ENCODE measurements at places on chromosomes 5 and 9.

DNA sequence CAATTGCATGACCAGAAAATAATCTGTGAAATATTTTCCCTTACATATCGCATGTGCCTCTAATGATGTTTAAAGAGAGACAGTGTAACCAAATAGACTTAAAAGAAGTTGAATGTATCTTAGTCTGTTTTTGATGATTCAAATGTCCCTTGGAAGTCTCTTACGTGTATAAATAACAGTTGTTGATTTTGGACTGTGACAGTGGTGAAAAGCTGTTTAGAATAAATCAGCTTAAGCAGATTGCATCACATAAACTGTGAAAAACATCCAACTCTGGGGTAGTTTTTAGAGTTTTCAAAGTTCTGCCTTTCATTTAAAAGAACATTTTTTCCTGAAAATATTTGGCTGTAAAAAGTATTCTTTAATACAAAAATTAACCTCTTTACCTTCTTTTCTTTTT lies 301.1 kb downstream of the PRR16 start:
- DNase-seq = no peak

GRCh38 chr9:93671020-93671338 lies 94.6 kb downstream of the PHF2 start:
- no peak for DNase-seq

DNA sequence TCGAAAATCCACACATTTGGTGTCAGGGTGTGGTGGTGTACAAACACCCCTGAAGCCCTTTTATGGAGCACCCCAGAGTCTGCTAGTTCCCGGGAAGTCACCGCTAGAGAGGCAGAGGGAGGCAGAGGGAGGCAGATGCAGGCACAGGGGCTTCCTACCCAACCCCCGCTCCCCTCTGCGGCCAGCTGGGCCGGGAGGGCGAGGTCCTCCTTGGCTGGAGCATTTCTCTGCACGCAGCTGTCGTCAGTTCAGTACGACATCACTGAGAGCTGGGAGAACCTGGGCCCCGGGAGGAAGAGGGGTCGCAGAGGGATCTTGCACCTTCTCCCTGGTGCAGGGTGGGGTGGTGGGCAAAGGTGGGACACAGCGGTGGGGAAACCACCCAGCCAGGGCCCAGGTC lies 15.8 kb upstream of the UBAC1 start:
- DNase-seq = no peak

DNA sequence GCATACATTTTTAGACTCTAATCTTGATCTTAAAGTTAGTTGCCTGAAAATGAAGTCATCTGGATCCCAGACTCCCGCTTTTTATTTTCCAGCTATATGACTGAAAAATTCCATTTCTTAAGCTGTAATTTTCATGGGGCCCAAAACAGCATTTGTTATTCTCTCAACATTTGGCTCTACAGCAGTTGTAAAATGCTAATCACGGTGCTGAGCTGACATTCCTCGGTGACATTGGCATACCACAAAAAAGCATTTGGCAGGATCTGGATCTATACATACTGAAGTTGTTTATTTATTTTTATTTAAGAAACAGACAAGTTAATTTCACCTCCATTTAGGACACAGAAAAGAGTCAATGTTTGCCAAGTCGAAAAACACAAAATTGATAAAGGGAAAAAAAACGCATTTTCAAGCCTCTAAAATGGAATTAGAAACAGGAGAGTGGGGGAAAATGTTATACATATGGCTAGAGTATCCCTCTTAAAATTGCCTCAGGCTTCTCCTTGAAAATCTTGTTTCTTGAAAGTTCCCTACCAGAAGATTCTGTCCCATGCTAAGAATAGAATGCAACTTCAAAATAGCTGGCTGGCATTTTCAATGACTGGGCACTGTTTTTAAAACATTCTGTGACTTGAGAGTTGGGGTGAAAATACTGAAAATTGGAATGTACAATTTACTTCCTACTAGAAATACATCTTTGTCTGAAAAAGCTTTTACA lies 207.5 kb upstream of the TBCA start:
- no peak for DNase-seq

- DNase-seq = no peak
Measured at GRCh38 chr9:81096625-81097024, 592.7 kb downstream of the TLE1 start.
